Activated CD8-positive, alpha-beta memory T cell treated with anti-CD3 and anti-CD28 coated beads, Interleukin-2, amount 50 U/mL, for 48 hours (primary cell): ENCODE measurements at places on chromosomes 7 and 10.

- DNase-seq, result no peak
Observed at GRCh38 chr7:36565792-36566356, 158.4 kb downstream of the AOAH start.

DNA sequence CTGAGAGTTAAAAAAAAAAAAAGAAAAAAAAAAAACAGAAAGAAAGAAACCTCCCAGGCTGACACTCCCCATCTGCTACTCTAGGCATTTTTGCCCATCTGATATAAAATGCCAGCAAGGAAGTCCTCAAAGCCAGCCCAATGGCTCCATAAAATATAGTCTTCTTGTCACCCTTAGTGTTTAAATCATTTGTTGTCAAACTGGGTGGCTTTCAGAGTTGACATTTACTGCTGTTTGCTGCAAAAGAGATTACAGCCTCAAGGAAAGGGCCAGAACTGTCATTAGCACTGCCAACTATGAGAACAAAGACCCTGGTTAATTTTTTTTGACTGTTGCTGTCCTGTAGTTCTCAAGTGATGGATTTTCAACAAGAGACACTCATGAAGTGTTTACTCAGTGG, 86.5 kb downstream of the TRIL start:
- no peak for DNase-seq

DNA sequence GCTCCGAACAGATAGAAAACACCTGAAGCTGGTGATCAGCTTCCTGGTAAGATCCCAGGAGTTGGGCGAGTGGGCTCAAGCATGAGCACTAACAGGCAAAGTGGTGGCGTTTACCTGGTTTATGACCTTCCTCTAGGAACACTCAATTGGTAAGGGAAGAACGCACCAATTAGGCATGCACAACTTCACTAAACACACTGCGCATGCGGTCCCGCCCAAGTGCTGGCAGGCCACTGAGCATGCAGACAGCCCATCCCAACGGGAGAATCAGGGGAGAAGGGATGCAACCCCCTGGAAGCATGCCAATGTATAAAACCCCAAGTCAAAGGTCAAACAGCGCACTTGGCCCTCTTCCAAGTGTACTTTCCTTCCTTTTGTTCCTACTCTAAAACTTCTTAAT, 70.4 kb downstream of the LYZL2 start:
- DNase-seq, result no peak

DNA sequence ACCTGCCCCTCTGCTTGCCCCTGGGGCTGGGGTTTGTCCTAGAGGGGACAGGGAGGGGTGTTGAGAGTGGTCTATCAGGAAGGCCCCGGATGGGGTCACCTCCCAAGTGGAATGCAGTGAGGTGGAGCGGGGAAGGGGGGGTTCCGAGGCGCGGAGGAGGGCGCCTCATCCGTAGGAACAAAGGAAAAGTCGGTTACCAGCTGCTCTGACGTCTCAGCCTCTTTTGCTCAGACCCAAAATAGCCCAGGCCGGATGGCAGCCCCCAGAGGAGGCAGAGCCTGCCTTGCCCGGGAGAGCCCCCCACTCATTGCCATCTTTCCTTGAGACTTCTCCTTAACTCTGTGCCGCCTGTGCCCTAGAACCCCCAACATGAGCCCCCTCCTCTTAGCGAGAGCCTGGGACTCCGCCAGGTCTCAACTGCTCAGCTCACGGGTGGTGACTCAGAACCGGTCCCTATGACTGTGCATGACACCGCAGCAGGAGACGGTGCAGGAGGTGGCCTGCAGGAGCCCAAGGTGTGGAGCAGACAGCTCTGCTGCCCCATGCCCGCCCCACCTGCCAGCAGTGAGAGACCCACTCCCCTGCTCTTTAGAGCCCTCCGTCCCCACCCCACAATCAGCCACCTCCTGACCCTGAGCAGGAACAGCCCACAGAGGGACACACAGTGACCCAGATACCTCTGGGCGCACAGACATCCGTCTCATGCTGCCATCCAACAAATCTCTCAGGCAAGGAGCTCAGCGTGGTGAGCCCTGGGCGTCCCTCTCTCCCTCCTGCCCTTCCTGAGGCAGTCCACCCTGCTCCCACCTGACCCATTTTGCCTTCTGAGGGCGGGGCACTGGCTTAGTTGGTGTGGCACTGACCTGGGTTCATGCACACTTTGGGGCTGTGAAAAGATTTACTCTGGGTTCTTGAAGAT, 13.1 kb downstream of the STX1A start:
- peak; percentile 69 for DNase-seq

DNA sequence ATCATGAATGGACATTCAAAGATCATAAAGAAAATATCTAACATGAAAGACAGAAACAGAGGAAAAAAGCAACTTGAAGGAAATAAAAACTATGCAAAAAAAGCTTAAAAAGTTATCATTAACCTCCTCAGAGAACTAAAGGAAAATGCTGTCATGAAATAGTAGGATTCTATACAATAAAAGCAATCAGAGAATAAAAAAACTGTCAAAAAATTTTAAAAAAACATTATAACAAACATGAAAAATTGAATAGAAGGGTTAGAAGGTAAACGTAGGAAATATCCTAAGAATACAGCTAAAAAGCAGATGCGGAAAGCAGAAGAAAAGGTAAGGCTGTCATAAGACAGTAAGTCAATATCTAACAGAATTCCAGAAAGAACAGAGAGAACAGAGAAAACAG, 44.8 kb downstream of the SGMS1 start:
- DNase-seq, result no peak

DNA sequence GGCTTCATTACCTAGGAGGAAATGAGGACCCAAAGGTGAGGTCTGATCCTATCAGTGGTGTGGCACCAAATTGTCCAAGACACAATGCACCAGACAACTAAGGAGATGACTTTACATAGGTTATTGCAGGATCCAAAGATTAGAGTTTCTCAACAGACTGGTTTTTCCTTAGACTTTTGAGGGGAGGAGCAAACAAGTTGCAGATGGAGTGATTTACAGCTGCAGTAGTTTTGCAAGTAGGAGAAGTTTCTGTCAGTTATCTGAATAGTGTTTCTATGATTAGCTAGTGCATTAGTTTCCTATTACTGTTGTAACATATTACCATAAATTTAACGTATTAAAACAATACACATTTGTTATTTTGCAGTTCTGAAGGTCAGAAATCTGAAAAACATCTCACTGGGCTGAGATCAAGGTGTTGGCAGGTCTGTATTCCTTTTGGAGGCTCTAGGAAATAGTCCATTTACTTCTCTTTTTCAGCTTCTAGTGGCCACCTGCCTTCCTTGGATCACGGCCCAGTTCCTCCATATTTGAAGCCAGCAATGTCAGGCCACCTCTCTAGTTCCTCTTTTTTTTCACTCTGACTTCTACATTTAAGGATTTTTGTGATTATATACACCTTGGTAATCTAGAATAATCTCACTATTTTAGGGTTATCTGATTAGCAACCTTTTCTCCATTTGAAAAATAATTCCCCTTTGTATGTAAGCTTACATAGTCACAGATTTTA, 994.9 kb downstream of the REEP3 start:
- no peak for DNase-seq

DNA sequence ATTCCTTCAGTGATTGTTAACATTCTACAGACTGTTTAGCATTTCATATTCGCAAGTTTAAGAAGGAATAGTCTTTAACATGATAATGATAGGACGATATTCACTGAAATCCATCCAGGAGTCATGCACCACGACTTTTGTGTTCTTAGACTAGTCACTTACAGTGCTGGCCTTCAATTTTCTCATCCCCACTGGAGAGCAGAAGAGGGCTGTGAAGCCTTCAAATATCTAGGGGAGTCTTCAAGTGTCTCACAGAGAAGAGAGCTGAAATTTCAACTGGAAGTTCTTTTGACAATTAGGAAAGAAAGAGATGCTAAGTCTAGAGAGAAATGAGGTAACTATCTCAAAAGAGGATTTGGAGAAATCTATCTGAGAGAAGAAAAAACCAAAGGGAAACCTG, 43.8 kb upstream of the TAS2R16 start:
- no peak for DNase-seq

GRCh38 chr10:6395606-6396005, 184.5 kb downstream of the PRKCQ start:
- no peak for DNase-seq

DNA sequence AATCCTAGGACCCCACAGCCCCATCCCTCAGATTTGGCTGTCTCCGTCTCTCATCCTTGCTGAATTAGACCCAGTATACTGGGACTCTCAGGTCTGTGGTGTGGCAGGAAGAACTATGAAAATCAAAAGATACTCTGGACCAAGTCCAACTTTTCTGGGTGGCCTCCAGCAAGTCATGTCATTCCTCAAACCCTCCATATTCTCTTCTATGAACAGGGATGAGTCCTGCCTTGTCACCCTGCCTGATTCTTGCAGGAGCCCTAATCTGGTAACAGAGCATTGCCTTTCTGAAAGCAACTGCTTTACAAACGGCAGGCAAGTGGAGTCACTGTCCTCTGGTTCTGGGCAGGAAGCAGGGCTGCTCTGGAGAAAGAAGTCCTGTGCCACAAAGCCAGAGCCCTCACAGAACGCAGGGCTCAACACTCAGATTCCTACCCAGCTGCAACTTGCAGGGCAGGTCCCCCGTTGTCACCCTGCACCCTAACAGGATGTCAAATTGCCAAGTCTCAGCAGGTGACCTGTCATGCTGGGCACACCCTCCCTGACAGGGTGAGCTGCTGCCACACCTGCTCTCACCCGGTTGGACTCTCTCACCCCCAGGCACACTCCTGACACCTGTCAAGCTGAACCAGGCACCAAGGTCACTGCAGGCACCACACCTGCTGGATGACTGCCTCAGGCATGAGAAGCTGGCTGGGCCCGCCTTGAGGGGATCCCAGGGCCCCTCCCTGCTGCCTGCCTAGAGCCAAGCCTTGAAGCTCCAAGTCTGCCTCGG, 227.7 kb downstream of the KCNMA1 start:
- no peak for DNase-seq

DNA sequence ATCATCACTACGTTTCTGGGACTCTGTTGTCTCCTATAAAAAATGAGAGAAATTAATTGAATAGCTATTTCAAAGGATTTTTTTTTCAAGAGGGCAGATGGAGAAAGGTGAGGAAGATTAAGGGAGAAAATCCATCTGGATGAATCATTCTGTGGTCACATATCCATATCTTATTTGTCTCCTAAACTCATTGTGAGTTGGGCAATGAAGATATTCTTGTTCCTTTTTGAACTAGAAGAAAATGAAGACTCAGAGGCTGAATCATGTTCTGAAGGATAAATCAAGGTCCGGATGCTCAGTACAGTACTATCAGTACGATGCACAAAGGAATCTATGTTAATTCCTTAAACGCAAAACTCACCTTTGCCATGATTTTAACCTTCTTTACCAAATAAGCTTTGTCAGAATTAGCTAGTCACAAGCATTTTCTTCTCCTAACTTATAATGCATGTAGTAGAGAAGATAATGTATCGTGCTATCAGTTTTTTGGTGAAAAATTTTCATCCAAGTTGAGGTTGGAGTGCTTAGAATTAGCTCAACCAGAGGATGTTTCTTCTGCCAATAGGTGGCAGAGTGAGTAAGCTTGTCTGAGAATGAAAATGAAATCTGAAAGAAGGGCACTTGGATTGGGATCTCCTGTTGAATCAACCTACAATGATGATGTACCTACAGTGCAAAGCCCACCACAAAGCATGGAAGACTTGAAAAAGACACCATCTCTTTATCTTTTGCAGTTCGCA, 446.9 kb downstream of the KIF20B start:
- DNase-seq, result no peak

DNA sequence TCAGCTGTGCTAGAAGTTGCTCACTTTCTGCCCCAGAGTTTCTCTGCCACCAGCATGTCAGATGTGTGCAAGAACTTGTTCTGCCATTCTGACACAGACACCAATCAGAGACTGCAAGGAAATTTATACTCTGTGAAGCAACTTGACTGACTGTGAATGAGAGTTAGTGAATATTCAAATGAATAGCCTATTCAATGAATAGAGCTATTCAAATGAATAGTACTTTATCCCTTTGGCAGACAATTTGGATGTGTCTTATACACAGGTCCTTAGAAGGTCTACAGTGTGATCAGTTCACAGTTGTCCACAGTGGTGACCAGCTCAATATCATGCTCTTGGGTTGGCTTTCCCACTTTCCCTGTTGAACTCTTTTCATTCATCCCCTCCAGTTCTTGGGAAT, 138.1 kb downstream of the MACC1 start:
- no peak for DNase-seq

DNA sequence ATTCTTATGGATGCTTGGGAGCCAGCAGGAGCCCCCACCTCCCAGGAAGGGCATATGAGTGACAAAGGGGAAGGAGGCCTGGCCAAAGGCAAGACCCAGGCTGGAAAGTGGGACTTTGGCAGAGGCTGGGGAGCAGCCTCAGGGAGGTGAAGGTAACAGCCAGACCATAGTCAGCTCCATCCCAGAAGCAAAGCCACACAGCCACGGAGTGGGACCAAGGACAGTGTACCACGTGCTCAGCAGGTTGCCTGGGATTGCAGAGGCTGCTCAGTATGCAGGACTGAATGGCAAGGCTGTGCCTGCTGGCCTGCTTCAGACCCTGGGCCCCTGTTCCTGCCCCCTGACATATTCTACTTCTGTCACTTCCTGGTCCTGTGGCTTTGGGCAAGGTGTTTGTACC, 17.6 kb upstream of the GPR26 start:
- no peak for DNase-seq

GRCh38 chr10:99870123-99870730, 87.8 kb downstream of the ABCC2 start:
- peak; percentile 67 for DNase-seq

- no peak for DNase-seq
Observed at GRCh38 chr10:26156019-26156418, 60.6 kb upstream of the GAD2 start.

DNA sequence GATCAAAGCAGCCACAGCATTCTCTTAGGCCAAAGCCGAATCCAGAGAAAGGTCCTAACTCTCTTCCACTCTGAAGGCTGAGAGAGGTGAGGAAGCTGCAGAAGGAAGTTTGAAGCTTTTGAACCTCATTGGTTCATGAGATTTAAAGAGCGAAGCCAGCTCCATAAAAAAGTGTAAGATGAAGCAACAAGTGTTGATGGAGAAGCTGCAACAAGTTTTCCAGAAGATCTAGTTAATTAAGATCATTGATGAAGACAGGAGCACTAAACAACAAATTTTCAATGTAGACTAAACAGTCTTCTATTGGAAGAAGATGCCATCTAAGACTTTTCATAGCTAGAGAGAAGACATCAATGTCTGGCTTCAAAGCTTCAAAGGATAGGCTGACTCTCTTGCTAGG, 17.7 kb upstream of the GALNTL5 start:
- DNase-seq, result no peak

DNA sequence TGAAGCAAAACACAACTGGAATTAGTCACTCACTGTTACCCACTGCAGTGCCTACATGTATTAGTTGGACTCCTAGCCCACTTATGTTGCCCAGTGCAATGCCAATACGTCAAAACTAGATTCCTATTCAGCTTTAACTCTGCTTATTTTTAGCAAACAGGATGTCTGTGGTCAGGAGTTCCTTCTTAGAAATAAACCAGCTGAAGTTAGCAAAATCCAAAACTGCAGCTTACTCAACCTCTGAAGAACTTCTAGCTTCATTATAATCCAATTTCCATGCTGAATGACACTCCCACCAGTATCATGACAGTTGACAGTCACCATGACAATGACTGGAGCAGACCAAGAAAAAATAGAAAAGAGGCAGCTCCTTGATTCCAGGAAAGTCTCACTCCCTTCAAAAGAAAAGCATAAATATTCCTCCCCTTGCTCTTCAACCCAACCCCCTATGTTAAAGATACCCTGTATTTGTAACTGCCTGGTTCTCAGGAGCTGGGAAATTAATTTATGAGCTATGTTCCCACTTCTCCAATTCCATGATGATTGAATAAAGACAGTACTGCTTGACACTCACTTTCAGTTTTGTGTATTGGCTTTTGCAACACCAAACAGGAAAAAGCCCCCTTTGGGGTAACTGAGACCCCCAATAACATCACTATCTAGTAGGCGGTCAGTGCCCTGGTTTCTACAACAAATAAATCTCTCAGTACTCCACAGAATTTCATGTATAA, 327.4 kb downstream of the SORCS1 start:
- no peak for DNase-seq
